ENCODE measurements at places on chromosomes 5 and 9.

DNA sequence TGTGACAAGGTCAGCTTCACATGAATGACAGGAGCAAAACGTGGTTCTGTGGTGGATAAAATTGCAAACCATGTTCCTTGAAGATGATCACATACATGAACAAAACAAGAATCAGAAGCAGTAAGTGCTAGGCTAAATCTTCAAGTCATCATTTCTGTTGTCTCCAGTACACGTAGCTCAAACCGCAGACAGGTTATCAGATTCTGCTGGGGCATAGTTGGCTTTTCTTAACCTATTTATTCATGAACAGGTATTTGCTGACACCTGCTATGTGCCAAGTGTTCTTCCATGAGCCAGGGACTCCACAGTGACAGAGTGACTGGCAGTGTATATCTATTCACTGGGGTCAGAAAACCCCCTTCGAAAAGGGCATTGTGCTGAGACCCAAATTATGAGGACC lies 20.8 kb downstream of the MFAP3 start:
- no peak for DNase-seq

DNA sequence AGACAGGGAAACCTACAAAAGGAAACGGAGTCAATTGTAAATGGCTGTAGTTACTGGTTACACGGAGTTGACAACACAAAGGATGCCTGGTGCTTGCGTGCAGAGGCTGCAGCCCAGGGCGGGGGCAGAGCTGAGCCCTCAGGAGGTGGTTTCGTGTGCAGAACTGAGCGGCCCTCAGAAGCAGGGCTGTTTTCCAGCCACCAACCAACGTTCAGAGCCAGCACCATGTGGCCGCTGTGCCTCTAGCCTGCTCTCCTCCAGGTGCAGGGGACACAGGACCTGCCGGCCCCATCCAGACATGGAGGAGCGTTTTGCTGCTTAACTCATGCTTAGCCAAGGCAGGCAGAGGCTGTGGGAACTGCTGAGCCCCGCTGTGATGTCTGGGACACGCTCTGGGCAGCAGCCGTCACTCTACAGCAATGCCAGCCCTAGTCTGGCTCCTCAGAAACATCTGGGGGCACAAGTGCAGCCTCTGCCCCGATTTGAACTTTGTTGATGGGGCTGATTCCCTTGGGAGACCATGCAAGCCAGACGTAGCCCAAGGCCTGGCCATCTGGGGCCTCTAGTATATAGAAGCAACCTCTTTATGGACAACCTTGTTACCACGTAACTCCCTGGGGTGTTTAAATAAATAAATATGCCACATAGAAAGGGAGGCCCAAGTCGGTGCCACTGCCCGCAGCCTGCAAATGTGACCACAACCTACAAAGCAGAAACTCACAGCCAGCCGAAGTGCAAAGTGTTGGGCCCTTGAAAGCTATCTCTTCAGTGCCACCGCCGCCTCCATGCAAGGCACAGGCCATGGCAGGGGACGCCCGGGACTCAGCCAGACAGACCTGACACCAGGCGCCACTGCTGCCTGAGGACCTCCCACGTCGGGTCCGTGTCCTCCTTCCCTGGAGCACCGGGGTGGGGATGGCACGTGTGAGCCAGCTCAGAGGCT lies 42.1 kb downstream of the NKD2 start:
- DNase-seq: no peak

DNA sequence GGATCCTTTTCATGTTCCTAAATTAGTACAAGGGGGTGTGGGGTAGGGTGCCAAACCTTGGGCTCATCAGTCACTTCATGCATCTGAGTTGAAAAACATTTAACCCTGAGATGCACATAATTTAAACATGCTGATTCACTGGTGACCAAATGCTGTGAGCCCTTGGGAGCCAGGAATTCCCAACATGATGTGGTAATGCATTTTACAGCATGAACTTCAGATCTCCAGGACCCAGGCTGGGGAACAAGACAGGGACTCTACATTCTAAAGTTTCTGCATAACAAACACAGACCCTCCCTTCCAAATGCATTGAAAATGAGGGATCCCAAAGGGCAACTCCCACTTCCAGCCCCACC lies 322.2 kb downstream of the NDUFS4 start:
- no peak for DNase-seq

GRCh38 chr9:124062172-124062571 lies 50.6 kb downstream of the LHX2 start:
- DNase-seq: no peak

DNA sequence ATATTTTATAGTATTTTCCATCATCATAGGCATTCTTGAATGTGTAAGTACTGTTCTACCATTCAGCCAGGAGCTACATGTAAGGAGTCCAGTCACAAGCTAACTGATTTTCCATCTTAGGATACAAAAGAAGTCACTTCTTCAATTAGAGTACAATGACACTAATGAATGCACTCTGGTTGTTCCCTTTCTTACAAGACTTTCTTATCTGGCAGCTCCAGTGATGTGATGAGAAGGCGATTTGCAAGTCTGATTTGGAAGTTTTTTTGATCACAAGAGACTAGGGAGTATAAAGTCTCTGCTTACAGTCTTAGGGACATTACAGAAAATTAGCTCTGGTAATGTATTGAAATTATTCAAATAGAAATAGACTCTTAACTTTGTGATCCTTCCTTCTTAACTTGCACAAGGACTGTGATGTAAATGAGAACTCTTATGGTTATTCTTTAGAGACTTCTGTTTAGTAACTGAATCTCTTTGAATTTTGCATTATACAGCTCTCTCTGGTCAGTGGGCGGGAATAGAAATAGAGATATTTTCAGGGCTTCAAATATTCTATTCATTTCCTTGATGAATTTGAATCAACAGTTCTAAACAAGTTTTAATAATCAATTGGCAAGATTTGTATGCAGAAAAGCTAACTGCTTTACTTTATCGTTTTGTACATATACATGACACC lies 130.4 kb upstream of the CDH6 start:
- DNase-seq: no peak
